ENCODE measurements at places on chromosomes 12 and 14.

GRCh38 chr12:49200919-49201594 lies 12.2 kb upstream of the TUBA1A start:
- DNase-seq, result peak; percentile 84

DNA sequence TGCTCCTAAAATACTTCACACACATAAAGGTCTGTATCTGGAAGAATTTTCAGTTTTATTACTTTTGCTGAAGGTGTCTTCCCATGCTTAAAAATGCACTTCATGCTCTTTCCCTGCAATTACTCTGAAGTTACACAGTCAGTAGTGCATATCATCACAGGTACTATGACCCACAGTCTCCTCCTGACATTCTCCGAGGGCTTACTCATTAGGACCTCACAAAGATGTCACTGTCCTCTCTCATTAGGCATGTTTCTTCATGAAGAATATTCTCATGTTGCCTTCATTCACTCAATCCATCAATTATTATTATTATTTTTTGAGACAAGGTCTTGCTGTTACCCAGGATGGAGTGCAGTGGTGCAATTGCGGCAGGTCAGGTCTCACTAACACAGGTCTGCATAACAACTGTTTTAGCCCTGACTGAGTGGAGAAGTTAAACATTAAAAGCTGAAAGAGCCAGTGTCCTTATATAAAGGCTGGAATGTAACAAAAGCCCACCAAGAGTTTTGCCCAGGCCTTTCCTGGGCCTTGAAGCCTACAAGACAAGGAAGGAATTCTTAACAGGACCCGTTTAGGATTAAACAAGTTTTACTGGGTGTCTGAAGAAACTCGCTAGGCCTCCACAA lies 119.5 kb upstream of the WSCD2 start:
- no peak for DNase-seq

- no peak for DNase-seq
These were observed 113.3 kb downstream of the PRKD1 start for GRCh38 chr14:29814156-29815015.

DNA sequence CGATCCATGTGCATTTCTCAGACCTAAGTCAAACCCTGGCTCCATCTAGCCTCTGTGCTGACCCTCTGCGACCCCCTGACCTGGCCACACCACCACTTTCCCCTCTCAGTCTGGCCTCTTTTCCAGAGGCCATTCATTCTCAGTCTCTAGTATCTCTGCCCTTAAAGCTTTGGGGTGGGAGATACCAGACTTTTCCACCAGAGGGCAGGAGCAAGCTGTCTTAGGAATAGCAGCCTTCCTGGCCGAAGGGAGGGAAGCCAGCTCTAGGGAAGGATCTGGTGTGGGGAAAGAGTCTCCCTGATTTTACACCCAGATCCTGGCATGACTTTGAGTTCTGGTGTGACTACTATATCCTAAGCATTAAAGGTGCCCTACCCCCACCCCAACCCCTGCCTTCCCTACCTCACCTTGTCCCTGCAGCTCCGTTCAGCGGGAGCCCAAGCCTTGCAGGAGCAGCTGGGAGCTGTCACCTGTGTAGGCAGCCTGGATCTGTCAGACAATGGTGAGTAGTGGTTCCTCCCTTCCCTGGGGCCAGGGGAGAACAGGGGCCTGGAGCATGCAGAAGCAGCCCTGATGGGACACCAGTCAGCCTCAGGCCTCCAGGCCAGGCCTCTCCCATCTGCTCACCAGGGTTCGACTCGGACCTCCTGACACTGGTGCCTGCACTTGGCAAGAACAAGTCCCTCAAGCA lies 6.6 kb downstream of the CARMIL3 start:
- DNase-seq, result peak; percentile 84

DNA sequence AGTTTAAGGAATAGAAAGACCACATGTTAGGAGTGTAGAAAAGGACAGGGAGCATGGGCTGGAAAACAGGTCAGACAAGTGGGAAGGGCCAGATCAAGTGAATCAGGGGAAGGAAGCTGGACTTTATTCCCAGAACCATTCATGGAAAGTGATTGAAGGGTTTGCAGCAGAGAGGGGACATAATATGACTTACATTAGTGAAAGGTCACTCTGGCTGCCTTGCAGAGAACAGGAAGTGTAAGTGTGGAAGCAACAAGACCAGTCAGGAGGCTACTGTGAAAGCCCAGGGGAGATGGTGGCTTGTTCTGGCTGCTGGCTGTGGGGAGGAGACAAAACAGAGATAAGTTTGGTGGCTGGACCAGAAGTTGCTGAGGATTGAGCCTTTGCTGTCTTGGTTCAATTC lies 69.1 kb downstream of the VCPKMT start:
- DNase-seq, result no peak

DNA sequence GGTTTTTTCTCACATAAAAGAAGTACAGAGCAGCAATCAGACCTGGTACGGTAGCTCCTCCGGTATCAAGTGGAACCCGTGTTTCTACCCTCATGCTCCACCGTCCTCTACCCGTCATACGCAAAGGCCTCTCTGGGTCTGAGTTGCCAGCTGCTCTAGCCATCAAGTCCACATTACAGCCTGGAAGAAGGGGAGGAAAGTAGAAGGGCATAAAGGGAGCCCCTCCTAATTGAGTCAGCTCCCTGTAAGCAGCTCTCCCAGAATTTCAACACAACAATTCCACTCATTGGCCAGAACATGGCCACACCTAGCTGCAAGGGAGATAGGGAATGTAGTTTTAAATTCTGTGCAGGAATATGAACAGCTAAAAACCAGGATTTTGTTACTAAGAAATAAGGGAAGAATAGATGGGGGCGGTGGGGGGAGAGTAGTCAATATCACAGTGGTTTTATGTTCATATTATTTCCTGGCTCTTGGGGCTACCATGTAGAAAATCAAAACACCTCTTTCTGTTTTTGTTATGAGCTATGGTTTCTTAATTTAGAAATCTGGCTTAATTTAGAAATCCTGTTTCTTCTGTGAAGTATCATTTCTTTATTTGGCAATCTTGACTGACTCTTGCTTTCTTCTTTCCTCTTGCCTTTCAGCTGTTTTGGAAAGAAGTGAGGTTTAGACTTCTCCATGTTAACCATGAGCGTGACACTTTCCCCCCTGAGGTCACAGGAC lies 103.9 kb downstream of the AKAP6 start:
- DNase-seq, result no peak

DNA sequence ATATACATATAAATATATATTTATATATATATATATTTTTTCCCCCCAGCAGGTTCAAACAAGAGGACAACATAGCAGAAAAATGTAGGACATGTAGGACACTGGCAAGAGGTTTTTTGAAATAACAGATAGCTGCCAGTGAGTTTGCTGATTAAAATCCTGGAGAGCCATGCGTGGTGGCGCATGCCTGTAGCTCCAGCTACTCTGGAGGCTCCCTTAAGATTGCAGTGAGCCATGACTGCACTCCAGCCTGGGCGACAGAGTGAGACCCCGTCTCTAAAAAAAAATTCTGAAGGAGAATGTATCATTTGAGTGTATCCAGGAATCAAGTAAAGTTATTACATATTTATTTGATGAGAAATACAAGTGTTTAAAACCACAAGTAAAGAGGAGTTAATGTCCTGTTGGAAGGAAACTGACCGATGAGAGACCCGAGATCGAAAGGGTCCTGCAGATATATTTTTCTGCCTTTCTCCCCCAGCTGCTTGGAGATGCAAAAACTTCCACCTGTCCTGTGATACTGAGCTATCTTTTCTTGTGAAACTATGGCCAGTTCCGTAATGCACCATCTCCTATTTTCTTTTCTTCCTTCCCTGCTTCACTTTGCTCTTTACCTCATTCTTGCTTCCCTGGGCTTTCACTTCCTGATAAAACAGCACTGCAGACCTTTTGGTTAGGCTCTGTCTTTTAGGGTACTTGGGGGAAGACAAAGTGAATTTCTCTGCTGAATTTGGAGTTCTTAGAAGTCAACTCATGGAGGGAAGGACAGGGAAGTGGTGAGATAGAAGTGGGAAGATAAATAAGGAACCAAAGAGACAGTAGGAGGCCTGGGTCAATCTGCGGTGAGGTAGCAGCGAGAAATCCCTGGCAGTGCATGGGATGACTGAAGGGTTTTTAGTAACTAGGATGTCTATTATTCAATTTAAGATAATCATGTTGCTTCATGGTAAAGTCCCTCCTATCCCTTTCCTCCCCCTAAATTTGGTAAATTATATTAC lies 41.2 kb upstream of the SLC2A13 start:
- no peak for DNase-seq

GRCh38 chr12:21485998-21486397 lies 15.4 kb downstream of the RECQL start:
- DNase-seq, result no peak

DNA sequence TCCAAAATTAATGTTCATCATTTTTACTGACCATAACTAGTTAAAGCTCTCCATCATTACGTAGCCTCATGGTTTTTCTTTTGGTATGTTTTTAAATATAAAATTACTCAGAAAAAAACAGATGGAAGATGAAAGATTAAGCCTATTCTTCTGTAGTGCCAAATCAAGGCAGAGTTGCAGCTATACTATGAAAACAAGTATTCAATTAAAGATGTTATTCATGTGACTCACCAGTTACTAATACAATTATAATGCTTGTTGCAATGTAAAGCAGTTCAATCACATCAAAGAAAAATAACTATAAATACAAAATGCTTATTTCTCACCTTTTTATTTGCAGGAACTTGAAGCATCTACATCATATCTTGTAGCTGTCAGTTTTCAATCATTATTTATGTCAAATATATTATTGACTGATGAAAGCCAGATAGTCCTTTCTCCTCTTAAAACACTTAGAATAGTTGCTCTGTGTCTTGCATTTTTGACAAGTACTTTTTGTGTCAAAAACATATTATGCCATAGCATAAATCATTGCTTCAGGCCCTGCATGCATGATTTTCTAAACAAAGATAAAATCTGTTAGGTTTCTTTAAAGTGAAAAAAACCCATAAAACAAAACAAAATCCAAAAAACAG lies 36.0 kb upstream of the TRHDE start:
- DNase-seq, result no peak

GRCh38 chr14:69720912-69721311 lies 46.0 kb upstream of the SRSF5 start:
- no peak for DNase-seq

DNA sequence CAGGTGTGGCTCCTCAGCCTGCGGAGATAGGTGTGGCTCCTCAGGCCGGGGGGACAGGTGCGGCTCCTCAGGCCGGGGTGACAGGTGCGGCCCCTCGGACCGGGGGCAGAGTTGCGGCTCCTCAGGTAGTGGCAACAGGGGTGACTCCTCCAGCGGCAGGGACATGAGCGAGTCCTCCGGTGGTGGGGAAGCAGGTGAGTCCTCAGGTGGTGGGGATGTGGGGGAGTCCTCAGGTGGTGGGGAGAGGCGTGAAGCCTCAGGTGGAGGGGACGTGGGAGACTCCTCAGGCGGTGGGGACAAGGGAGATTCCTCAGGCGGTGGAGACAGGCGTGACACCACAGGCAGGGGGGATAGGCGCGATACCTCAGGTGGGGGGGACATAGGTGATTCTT lies 9.2 kb downstream of the KMT2D start:
- DNase-seq, result no peak

- no peak for DNase-seq
These were observed 69.2 kb downstream of the PTPRQ start for GRCh38 chr12:80513211-80513610.

GRCh38 chr14:45680531-45680930 lies 427.5 kb upstream of the MIS18BP1 start:
- no peak for DNase-seq

DNA sequence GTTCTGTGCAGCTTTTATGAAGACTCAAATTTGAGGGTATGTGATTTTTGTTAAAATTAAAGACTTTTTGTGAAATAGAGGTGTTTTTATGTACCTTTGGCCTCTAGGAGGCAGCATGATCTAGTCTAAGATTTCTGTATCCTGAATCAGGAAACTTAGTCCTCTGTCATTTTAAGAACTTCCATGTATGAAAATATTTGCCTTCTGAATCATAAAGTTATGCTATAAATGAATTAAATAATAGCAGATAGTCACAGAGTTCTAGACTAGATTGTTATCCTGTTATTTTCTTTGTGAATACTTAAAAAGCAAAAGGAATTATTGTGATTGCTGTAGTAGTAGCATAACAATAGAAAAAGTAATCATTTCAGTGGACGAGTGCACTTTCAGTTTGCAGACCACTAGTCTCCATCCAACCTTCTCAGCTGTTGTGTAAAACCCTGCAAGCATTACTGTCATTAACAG lies 56.3 kb downstream of the FGD4 start:
- DNase-seq, result peak; percentile 58

GRCh38 chr12:122381021-122381420 lies 41.4 kb downstream of the CLIP1 start:
- no peak for DNase-seq

DNA sequence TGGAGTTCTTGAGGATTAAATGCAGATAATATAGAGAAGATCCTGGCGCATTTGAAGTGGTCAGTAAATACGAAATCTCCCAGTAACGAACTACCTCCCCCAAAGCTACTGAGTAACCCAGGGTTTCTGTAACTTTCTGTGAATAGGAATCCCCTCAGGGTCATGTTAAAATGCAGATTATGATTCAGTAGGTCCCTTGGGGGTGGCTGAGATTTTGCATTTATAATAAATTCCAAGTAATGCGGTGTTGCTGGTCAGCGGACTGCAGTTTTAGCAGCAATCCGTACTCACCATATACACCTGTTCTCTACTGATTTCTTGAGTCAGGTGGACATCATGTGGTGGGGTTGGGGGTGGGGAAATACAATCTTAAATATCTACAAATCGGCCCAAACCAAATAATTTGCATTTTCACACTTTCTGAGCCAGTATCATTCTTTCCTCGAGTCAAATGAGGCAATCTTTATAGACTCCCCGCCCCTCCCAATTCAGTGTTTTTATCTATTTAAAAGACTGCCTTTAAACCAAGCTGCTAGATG lies 868 bp downstream of the SPATA7 start:
- DNase-seq, result no peak

DNA sequence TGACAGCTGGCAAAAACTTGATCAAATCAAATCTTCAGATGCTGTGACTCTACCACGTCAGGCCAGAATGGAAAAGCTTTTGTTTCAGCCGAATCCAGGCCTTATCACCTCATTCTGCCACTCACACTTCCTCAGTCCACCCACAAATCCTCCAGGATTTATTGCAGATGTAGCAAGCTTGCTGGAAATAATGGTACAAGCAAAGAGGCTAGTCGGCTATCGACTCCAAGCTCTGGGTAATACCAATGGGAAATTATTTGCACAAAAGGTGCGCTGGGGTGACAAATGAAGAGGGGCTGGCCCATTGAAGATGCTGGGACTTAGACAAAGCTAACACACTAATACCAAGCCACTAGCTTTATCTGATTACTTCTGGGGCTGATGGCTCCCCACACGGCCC lies 250.5 kb downstream of the ASCL1 start:
- DNase-seq, result no peak

GRCh38 chr12:2719392-2719791 lies 75.4 kb upstream of the FKBP4 start:
- DNase-seq, result no peak

- DNase-seq, result no peak
These were observed 6.0 kb downstream of the CLMN start for GRCh38 chr14:95313707-95314106.

- no peak for DNase-seq
These were observed 555.2 kb downstream of the DIO2 start for GRCh38 chr14:79656056-79656455.

DNA sequence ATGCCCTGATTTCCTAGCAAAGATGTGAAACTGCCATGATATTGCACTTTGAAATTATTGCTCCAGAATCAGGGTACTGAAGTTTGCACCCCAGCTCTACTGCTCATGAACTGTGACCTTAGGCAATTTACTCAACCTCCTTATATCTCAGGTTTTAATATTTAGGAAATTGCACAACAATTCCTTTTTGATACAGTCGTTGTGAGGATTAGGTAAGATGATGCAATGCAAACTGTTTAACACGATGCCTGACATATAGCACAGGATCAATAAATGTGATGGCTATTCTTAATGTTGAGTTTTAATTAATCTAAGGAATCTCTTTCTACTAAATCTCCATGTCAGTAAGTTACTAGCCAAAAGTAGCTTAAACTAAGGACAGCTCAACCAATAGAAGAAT lies 555.8 kb downstream of the GALC start:
- no peak for DNase-seq

Measured in NCI-H460 (cell line).